ENCODE measurements at places on chromosomes 6 and 20.
A peak's percentile ranks its signal among the peaks of the same experiment; 100 is the strongest.

DNA sequence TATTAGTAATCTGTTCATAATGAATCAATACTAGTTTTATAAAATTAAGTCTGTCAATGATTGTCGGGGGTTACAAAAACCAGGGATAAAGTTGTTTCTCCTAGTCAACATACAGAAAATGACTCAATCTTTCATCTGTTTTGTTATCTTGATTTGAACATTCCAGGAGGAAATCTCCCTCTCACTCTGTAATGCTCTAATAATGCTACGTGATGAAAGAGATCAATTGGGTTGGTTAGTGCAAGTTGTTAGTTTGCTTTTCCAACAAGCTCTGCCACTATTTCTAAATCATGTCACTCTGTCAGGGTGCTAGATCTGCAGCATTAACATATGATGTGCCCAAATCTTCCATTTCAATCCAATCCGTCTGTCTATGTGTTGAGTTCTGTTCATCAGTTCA lies 379.5 kb upstream of the GJE1 start:
- no peak for DNase-seq

GRCh38 chr20:61608275-61609085 lies 356.4 kb downstream of the CDH4 start:
- no peak for DNase-seq

DNA sequence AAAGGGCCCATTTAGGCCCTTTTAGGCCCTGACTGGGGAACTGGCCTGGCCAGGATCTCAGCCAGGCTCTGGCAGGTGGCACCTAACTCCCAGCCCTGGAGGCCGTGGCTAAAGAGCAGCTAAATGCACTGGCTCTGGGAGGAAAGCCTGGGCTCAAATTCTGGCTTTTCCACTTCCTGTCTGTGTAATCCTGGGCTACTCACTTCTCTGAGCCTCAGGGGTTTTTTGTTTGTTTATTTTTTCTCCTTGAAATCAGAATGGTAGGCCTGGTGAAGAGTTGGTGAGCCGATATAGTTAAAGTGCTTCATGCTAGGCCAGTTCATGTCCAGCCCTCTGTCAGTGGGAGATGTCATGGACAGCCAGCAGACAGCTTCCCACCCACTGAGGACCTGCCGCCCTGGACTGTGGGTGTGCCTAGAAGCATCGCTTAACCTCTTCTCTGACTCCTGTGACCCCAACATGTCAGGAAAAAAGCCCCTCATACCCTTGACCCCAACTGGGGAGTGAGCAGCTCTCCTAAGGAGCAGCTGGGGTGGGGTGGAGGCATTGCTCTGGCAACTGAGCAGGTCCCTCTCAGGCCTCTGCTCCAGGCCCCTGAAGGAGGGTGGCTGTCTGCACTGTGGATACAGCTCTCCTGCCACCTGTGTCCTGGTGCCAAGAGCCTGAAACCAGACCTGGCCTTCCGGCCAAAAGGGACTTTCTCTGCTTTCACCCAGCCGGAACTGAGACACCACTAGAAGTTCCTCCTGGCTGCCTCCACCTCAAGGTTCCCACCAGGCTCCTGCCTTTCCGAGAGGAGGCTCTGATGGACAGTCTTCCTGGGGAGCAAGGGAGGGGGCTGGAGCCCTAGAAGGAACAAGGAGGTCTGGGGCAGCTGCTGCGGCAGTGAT lies 57.2 kb upstream of the MYL9 start:
- DNase-seq = no peak

- DNase-seq = no peak
Measured at GRCh38 chr6:142907544-142907943, 37.4 kb downstream of the HIVEP2 start.

- DNase-seq = no peak
Measured at GRCh38 chr6:29183594-29183993, 12.9 kb downstream of the OR2J2 start.

DNA sequence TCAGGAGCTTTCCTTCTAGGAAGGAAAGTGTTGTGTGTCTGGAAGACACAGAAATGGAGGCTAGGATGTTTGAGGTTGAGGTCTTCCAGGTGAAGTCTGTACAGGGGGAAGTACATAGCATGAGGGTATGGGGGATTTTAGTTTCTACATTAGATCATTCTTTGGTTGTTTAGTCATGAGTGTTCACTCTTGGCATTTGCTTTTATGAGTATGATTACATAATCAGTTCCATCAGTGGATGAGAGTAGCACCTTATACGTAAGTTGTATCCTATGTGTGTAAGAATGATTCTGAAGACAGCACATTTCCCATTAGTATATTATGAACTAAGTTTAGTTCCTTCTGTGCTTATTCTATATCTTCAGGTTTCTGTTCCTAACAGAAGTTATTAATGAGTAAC lies 1.9 kb downstream of the CDYL start:
- no peak for DNase-seq

DNA sequence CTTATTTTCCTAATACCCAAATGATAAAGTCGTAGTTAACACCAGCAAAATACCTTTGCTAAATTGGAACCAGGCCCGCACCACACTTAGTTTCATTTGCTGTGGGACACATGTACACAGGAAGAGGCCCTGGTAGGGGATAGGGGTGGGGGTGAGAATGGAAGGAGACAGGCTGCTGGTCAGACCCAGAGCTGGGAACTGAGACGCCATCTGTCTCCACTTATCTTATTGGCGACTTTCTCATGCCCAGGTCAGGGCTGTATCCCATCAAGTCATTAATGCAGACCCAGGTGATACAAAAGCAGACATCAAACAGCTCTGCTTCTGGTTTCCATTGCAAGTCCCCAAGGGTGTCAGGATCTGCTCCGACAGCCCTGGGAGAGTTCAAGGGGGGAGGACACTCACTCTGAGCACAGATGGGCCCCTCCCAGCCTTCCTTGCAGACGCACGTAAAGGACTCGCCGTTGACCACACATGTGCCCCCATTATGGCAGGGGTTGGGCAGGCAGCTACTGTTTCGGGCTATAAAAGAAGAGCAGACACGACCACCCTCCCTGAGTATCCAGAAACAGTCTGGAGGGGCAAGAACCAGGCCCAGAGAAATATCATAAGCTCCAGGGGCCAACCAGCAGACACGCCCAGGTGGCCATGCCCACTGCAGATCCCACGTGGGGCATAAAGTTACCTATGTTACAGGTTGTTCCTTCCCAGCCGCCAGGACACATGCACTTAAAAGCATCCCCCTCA lies 29.2 kb downstream of the JAG1 start:
- DNase-seq = no peak

DNA sequence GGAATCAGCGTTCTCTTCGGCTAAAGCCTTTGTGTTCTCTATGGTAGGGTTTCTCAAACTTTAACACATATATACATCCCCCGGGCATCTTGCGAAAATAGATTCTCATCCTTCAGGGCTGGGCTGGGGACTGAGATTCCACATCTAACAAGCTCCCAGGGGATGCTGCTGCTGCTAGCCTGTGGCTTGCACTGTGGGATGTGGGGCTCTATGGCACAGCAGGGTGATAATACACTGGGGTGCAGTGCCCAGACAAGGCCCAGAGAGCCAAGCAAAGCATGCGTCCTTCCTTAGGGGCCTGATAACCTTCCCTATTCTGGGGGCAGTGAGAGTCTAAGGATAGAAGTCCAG lies 102.0 kb downstream of the LAMP5 start:
- no peak for DNase-seq

DNA sequence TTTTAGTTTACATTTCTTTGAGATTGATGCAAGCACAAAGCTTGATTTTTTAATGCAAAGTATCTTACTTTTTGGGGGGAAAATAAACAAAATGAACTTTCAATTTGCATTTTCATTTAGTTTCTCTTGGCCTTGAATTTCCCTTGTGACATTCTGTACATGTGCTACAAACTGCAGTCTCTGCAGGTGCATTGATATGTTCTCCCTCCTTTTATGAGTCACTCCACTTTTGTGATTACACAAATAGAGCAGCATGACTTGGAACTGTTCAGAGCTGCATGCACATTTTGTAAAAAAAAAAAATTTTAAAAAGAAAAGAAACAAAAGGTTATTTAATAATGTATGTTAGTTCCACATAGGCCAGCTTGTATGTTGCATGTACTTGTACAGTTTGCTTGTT lies 220.0 kb upstream of the KCNQ5 start:
- no peak for DNase-seq

DNA sequence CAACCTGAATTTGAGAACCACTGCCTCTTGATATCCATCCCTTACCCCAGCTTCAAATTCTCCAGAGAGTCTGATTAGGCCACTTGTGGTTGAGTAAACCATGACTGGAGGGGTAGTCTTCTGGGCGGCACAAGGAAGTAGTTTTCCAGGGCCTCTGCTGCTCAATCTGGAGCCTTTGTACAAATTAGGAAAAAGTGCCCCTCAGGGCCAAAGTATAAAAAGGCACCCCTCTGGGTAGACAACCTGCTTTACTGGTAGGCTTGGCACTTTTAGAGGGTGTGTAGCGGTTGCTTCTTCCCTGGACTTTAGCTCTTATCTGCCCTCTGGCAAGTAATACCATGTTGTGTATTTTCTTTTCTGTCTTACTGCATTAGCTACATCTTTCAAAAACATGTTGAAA lies 32.9 kb upstream of the RPL7L1 start:
- no peak for DNase-seq

- DNase-seq = no peak
Measured at GRCh38 chr20:4837760-4838159, 116.1 kb downstream of the PRND start.

DNA sequence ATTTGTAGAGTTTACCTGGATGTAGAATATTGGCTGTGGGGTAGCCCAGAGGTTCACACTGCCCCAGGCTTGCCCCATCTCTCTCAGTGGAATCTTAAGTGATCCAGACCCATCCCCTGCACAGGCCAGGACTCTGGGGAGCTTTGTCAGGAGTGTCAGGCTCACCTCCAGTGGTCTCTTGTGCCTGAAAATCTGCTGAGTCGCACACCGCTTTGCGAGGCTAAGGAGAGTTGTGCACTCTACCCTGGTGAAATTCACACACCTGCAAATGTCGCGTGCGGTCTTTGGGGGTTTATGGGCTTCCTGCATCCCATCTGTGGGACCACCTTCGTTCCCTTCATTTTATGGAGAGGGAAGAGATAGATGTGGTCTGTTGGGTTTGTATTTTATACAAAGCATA lies 63.6 kb upstream of the KIF25 start:
- DNase-seq = no peak

- no peak for DNase-seq
Measured at GRCh38 chr6:13378669-13379590, 50.6 kb upstream of the TBC1D7 start.

DNA sequence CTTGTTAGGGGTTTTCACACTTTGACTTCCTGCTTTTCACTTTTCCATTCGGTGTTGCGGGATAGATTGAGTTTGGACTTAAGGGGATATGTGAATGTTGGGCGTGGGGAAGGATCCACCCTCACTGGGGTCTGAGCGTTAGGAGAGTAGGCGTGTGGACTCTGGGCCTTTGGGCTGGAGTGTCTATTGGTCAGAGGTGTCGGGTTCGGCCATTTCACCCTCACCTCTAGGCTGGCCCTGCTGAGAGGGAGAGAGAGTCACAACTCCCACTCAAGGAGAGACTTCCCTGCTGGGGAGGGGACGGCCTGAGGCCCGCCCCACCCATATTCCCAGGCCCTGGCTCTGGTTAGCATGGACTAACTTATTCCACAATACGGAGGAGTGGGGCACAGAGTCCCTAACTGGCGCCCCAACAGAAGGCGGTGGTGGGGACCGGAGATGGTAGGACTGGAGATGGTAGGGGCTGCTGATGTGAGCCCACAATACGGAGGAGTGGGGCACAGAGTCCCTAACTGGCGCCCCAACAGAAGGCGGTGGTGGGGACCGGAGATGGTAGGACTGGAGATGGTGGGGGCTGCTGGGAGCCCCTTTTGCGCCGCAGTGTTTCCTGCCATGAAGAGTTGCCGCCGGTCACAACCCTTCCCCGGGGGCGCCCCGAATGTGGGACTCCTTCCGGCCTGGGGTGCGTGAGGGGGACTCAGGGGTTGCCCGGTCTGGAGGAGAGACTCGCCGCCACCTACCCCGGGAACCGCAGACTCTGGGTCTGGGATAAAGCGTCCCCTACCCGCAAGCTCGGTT lies 1.4 kb upstream of the PTPRA start:
- DNase-seq = peak; percentile 35

DNA sequence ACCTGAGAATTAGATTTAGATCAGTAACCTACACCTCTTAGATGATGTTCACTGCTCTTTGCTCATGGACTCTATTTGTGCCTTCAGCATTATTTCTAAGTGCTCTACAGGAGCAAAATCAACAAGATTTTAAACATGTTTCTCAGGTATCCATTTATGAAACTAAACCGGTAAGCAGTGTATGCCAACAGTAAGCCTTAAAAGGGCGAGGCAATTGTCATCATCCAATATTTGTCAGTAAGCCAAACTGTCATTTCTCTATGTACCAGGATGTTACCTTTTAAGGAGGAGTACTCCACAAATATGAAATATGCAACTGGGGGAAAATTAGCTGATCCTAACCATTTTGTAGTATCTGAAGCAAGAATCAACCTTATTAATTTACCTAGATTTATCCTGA lies 69.6 kb upstream of the ZNF184 start:
- no peak for DNase-seq

- no peak for DNase-seq
Measured at GRCh38 chr20:15098351-15098750, 760.9 kb upstream of the FLRT3 start.

DNA sequence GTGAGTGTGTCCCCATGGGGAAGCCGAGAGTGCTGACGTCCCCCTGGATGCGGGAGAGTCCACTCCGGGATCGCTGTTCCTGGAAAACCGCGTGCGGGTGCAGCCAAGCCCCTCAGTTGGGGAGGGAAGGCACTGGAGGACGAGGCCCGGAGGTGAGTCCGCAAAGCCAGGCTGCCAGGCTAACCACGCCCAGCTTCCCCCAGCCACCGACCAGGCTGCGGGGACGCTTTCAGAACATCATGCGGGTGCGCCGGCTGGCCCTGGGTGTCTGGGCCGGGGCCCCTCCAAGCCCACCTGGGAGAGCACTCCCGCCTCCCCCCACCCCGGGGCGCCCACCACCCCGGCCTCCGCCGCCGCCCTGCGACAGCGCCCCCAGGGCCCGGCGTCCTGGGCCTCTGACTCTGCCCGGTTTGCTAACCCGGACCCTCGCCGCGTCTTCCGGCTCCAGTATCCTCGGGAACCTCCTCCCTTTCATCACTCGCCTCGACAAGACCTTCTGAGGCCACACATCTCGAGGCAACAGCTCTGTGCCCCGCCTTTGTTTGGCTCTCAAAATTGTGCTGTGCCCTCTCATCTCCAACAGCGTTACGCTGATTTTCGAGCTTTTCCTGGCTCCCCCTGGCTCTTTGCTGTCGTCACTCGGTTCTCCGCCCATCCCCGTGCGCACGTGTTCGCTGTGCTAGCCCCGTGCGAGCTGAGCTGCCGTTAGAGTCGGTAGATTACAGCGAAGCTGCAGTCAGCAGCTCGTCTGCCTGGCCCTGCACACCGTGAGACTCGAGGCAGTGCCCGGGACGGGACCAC lies 47.1 kb upstream of the ENTPD6 start:
- peak; percentile 71 for DNase-seq

- DNase-seq = no peak
Measured at GRCh38 chr6:2063547-2063946, 181.9 kb downstream of the GMDS start.

DNA sequence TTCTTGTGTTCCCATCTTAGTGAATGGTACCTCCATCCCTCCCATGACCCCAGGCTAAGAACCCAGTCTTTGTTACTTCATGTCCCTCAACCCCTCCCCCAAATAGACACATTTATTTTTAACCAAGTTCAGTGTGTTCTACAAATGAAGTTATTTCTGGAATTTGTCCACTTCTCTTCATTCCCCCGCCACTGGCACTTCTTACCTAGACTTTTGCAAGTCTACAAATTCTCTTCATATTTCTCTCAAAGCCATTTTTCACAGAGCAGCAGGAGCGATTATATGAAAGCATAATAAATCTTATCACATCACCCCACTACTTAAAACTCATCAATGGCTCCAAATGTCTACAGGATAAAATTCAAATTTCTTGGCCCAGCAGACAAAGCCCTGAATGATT lies 131.4 kb downstream of the BTBD9 start:
- DNase-seq = no peak

- no peak for DNase-seq
Measured at GRCh38 chr20:17823409-17824144, 123.8 kb downstream of the BANF2 start.
